ENCODE measurements at places on chromosomes 12 and 14.
A peak's percentile ranks its signal among the peaks of the same experiment; 100 is the strongest.

DNA sequence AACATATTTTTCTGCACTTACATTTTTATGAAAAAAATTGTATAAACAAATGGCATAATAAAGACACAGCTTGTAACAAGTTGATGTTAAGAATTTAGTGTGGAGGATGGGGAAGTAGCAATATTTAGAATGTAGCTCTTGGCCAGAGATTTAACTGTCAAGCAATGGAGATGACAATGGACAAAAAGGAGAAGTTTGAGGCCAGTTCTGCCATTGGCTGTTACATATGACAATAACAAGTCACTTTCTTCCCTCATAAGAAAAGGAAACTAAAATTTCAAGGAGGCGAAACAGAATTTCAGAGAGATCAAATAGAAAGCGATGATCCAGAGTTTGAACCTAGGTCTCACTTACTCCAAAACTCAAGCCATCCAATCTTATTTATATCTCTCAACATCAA lies 122.8 kb upstream of the CCDC175 start:
- no peak for DNase-seq
- H3K4me1 ChIP-seq, result no peaks in the 10 kb centered on the region
- no peak overlapping the region for H3K27ac ChIP-seq
- H3K4me3 ChIP-seq, result no peak overlapping the region

GRCh38 chr12:79255288-79255687 lies 390.7 kb downstream of the SYT1 start:
- H3K4me1 ChIP-seq, result no peaks in the 10 kb centered on the region
- no peak for DNase-seq
- no peaks in the 10 kb centered on the region for H3K27me3 ChIP-seq
- no peaks in the 10 kb centered on the region for H3K36me3 ChIP-seq

- H3K36me3 ChIP-seq, result no peaks in the 10 kb centered on the region
- H3K27me3 ChIP-seq, result no peaks in the 10 kb centered on the region
- H3K4me3 ChIP-seq, result peak within 1 kb of the TSS; percentile 50
- H3K27ac ChIP-seq, result peak within 1 kb of the TSS; percentile 62
- peaks cover 8% of the 10 kb centered on the region for H3K4me1 ChIP-seq
These were observed at the start of gene LTB4R for GRCh38 chr14:24310646-24311604. LTB4R (plus strand) TSS chr14:24311502; CDS start chr14:24315652, 4,150 bp downstream.

DNA sequence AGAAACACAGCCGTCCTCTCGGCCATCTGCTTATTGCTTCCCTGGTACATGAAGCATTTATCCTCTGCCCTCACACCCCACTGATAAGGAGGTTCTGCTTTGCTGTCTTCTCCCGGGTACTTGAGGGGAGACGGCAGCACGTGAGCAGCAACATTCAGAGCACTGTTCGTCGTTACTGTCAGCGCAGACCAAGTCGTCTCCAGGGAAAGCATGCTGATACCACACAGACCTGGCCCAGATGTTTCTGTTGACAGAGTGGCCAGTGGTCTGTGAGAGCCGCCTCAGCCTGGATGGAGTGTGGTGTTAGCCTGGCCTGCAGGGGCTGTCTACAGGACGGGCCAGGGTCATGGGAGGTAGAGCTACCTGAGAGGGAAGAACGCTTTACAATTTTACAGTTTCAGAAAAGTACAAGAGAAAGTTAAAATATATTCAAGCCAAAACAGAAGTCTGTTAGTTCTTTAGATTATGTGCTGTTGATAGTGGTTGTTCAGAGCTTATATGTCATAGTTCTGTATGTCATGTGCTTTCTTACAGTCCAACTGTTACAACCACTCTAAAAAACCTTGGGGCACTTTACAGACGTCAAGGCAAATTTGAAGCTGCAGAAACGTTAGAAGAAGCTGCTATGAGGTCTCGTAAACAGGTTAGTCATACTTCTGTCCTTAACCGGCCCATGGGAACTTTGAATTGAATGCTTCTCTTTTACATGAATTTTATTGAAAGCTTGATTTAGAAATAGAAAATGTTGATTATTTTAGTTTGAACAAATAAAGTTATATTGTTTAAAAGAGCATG lies 38.2 kb downstream of the XRCC3 start:
- no peak for DNase-seq
- H3K27ac ChIP-seq, result no peak overlapping the region
- no peak overlapping the region for H3K4me3 ChIP-seq
- H3K4me1 ChIP-seq, result no peaks in the 10 kb centered on the region
- H3K27me3 ChIP-seq, result no peaks in the 10 kb centered on the region
- peaks cover 36% of the 10 kb centered on the region for H3K36me3 ChIP-seq
